IPS DF 19.7 (cell line): ENCODE measurements at places on chromosomes 2 and 18.

DNA sequence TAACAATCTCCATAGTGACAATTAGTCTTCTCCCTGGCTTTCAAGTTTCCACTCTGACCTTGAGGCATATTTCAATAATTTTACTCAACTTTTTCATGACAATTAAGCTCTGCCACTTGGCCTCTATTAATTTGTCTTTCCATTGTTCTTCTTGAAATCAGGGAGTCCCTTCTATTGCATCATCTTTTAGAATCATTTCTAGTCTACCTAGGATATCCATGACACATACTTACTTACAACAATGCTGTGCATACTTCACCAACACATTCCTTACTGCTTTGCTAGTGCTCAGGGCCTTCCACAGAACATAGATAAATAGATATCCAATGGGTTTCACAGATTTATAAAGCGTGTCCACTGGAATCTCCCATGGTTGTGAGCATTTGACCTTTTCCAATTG is 331.5 kb upstream of the LRP1B start:
- no peak for DNase-seq

DNA sequence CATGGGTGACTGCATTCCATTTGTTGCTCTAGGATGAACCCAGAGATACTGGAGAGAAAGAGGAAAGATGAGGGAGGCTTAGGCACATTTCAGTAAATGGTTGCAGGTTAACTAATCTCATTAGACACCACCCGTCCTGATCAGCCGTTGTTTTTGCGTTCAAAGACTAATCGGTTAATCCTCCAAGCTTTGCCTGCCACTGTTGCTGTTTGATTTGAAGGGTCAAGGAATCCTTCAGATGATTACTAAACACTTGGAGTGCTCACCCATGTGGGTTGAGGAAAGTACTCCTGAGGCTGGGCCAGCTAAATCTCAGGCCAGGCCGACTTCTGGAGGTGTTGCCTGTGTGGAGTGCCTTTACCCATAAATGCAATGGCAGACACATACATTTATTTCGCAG is 8.6 kb downstream of the SH3RF3 start:
- DNase-seq, result no peak

GRCh38 chr2:185802926-185803325 is 64.3 kb downstream of the FSIP2 start:
- DNase-seq, result no peak

DNA sequence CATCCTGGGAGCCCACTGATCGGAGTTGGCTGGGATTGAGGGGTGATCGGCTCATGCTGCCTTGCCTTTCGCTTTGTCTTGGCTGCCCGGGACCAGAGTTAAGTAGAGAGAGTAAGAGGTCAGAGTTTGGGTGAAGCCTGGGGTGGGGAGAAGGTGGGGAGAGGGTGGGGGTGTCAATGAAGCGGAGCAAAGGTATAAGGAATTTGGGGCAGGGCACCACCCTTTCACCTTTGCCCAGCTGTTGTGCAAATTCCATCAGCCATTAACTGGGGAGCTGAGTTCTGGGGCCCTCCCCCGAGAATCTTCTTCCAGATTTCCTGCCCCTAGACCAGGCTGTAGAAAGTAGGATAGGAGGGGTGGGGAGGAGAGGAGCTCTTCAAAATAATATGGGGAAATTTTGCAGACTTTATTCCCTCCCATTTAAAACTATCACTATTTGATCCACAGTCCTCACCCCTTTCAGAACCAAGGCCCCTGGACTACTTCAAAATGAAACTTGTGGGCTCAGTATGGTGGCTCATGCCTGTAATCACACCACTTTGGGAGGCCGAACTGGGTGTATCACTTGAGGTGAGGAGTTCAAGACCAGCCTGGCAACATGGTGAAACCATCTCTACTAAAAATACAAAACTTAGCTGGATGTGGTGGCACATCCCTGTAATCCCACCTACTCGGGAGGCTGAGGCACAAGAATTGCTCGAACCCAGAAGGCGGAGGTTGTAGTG is at the start of gene SLC23A3:
Gene SLC23A3, minus strand, starts transcription at position 100 of the 725 bp plus-strand sequence. Its CDS starts 45 bp downstream, at position 55.
- DNase-seq, result no peak

DNA sequence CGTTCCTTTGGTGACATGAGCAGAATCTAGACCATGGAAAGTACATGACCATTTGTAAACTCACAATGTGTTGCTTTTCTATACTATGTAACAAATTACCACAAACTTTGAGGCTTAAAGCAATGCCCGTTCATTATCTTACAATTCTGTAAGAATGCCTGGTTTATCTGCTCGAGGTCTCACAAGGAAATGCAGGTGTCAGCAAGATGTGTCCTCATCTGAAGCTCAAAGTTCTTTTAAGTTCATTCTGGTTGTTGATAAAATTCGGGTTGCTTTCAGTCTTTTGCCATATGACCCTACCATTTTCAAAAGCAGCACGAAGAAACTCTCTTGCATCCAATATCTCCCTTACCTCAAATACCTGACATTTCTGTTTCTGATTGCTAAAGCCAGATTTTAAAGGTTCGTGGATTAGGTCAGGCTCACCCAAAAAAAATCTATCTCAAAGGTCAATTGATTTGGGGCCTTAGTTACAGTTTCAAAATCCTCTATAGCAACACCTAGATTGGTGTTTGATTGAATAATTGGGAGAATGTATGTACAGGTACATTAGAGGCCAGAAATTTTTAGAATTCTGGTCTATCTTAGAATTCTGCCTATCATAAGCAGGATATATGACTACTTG is 125.9 kb downstream of the TMEM131 start:
- DNase-seq, result no peak

DNA sequence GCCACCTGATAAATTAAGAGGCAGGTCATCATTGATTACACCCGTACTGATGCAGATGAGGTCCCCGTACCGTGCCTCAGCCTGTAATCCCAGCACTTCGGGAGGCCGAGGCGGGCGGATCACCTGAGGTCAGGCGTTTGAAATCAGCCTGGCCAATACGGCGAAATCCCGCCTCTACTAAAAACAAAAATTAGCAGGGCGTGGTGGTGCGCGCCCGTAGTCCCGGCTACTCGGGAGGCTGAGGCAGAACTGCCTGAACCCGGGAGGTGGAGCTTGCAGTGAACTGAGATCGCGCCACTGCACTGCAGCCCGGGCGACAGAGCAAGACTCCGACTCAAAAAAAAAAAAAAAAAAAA is 683 bp upstream of the ENOSF1 start:
- DNase-seq, result no peak

DNA sequence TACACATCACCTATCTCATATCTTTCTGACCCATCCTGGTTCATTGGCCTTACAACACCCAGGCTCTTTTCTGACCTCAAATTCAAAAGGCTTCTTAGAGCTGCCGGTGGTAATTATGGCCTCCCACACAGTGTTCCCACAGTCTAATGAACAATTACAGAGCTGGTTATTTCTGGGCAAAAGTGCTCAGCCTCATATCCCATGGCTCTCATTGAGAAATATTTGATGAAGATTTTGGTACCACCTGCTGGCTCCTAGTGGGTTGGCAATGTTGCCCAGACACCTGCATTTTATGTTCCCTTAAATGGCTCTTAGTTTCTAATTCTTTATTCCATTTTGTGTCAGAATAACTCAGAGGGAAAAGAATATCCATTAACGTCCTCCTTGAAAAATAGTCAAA is 20.1 kb upstream of the SCYGR2 start:
- DNase-seq, result no peak

DNA sequence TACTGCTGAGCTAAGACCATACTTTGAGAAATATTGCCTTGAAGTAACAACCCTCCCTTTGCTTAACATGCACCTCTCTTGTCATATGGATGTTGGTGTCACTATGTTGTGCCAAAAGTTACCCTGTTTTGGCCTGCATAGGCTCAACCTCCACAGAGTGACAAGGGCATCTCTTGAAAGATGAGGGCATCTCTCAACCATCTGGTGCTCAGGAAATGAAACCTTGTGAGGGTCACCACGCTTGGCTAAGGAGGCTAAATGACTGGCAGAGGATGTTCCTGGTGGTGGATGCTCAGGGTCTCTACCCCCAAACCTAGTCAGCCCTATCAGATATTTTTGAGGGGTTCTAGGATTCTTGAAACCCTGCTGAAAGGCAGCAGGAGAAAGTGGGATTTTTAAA is 2.3 kb downstream of the LHCGR start:
- no peak for DNase-seq

DNA sequence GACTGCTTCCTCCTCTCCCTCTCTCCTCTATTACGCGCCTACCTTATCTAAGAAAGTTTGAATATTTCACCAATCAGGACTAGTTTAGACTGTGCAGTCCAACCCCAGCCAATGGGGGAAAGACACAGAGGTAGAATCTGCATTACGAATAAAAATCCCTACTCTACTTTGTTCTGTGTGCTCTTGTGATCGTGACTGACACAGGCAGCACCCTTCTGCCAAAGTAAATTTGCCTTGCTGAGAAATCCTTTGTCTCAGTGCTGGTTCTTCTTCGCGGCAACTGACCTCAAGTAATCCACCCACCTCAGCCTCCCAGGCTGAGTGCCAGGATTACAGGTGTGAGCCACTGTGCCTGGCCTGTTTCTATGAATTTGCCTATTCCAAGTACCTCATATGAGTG is 8.6 kb upstream of the CDCA7 start:
- no peak for DNase-seq

- no peak for DNase-seq
Observed at GRCh38 chr18:23538870-23539269, 35.6 kb downstream of the RMC1 start.

GRCh38 chr2:9230051-9230802 is 23.6 kb downstream of the ASAP2 start:
- no peak for DNase-seq

- no peak for DNase-seq
Observed at GRCh38 chr2:36163520-36164254, 191.9 kb upstream of the CRIM1 start.

DNA sequence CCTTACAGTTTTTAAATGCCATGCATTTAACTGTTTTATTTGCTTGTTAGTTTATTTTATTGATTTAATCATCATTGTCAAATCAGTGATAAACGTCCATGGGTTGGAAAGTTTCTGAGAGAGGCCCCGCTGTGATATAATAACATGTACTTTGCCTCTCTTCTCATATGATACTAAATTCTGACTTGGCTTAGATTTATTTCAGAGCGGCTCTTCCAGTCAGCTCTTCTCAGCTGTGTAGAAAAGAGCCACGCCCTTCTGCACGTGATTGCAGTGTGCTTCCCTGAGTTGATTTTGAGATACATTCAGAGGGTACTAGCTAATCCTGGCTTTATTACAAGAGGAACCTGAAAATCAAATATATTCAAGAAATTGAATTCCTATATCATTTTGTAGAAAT is 218.6 kb downstream of the KCNE4 start:
- DNase-seq, result no peak

- DNase-seq, result no peak
Observed at GRCh38 chr2:53544871-53545558, 222.6 kb upstream of the CHAC2 start.

GRCh38 chr2:10402653-10403215 is 45.4 kb downstream of the ODC1 start:
- DNase-seq, result no peak

GRCh38 chr2:72543497-72544216 is 282.2 kb downstream of the EXOC6B start:
- no peak for DNase-seq

DNA sequence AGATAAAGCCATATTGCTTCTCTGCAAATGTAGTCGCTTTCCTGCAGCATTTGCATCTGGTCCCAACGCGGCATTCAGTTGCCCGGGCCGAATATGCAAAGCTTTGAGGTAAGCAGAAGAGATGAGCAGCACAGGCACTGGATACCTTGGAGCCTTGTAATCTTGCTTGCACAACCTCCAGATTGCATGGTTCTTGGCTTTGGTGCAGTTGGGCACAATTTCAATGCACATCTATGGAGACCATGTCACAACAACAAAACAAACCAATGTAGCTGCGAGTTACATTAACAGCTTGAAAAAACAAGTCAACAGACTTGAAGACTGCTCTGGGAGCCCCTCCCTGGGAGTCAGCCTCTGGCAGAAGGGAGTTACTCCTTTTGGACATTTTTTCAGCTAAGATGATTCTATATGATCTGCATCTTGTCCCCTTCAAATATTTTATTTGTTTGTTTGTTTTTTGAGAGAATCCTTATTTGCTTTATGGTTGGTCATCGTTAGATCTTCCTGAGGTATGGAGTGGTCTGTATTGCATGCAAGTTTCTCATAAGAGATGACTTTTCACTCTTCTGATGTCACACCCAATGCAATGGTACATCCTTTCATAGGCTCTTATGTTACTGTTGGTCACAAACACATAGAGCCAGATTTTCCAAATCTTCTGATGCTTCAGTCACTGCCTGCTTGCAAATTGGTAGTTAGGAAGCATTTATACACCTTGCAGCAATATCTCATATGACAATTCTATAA is 113.5 kb downstream of the EFEMP1 start:
- no peak for DNase-seq
